Activated naive CD4-positive, alpha-beta T cell treated with anti-CD3 and anti-CD28 coated beads, Interleukin-2, amount 50 U/mL, for 72 hours (primary cell): ENCODE measurements at places on chromosomes 6 and 20. TPM values are rescaled to one million over a fixed set of nuclear protein-coding genes. Genes with fewer than 3 reads are reported as not detected.

PSORS1C1 gene
- total RNA-seq, result 0.41 TPM

TEAD3 gene
- 2.4 TPM for total RNA-seq

DEFB118 gene
- total RNA-seq, result not detected

PTPRT gene
- total RNA-seq, result not detected

MICB gene
- 35.2 TPM for total RNA-seq

LAMA2 gene
- 2.0 TPM for total RNA-seq

EPPIN gene
- total RNA-seq, result not detected

SOBP gene
- total RNA-seq, result 0.97 TPM

MAFB gene
- total RNA-seq, result not detected

RIMS1 gene
- total RNA-seq, result not detected

ADGB gene
- total RNA-seq, result not detected

CPXM1 gene
- total RNA-seq, result 3.5 TPM

KHDC1L gene
- not detected for total RNA-seq

PRL gene
- total RNA-seq, result not detected

SAMD3 gene
- 0.95 TPM for total RNA-seq

IL17F gene
- total RNA-seq, result 13.9 TPM

SLC25A27 gene
- 0.64 TPM for total RNA-seq

ANKRD60 gene
- total RNA-seq, result not detected

HLA-DRB1 gene
- 4.4 TPM for total RNA-seq

MUC21 gene
- not detected for total RNA-seq

FAM209B gene
- 0.88 TPM for total RNA-seq

ZNF831 gene
- total RNA-seq, result 6.6 TPM

SCUBE3 gene
- not detected for total RNA-seq

ANKRD6 gene
- total RNA-seq, result 2.6 TPM

BANF2 gene
- total RNA-seq, result not detected

DCBLD1 gene
- total RNA-seq, result 1.0 TPM

OR2H1 gene
- total RNA-seq, result not detected

WFDC10B gene
- total RNA-seq, result not detected

GRM4 gene
- total RNA-seq, result 0.12 TPM

SLC17A1 gene
- total RNA-seq, result not detected

ADTRP gene
- total RNA-seq, result 75.2 TPM

VAPB gene
- 43.5 TPM for total RNA-seq

PRSS35 gene
- total RNA-seq, result not detected

CST7 gene
- total RNA-seq, result 50.3 TPM

CTAGE9 gene
- total RNA-seq, result not detected

CST4 gene
- total RNA-seq, result not detected

GATA5 gene
- not detected for total RNA-seq

FOXF2 gene
- total RNA-seq, result not detected

HRH3 gene
- total RNA-seq, result not detected

UNC5CL gene
- 5.1 TPM for total RNA-seq

FAXC gene
- not detected for total RNA-seq

LZTS3 gene
- 4.2 TPM for total RNA-seq

LST1 gene
- 21.6 TPM for total RNA-seq

BPI gene
- not detected for total RNA-seq

KCNQ2 gene
- total RNA-seq, result 0.33 TPM

RAD21L1 gene
- 0.25 TPM for total RNA-seq

SSTR4 gene
- not detected for total RNA-seq

HLA-DOA gene
- 3.2 TPM for total RNA-seq

C20orf204 gene
- 18.8 TPM for total RNA-seq

AGER gene
- 26.3 TPM for total RNA-seq

FBXO5 gene
- 81.5 TPM for total RNA-seq

PAK5 gene
- not detected for total RNA-seq

KCNQ5 gene
- total RNA-seq, result 9.6 TPM

LSM14B gene
- 34.3 TPM for total RNA-seq
